ENCODE measurements at places on chromosomes 5 and 9. TPM values are rescaled to one million over a fixed set of nuclear protein-coding genes. Genes with fewer than 3 reads are reported as not detected.

RASGRF2 gene
- total RNA-seq: 21.1 TPM

QRFP gene
- total RNA-seq: not detected

DAPK1 gene
- total RNA-seq: 3.6 TPM

GRCh38 chr9:125996791-125997190 is 249.6 kb downstream of the PBX3 start:
- DNase-seq: no peak

GRCh38 chr9:33778700-33779351 is 16.5 kb upstream of the PRSS3 start:
- peak; percentile 86 for DNase-seq

DNA sequence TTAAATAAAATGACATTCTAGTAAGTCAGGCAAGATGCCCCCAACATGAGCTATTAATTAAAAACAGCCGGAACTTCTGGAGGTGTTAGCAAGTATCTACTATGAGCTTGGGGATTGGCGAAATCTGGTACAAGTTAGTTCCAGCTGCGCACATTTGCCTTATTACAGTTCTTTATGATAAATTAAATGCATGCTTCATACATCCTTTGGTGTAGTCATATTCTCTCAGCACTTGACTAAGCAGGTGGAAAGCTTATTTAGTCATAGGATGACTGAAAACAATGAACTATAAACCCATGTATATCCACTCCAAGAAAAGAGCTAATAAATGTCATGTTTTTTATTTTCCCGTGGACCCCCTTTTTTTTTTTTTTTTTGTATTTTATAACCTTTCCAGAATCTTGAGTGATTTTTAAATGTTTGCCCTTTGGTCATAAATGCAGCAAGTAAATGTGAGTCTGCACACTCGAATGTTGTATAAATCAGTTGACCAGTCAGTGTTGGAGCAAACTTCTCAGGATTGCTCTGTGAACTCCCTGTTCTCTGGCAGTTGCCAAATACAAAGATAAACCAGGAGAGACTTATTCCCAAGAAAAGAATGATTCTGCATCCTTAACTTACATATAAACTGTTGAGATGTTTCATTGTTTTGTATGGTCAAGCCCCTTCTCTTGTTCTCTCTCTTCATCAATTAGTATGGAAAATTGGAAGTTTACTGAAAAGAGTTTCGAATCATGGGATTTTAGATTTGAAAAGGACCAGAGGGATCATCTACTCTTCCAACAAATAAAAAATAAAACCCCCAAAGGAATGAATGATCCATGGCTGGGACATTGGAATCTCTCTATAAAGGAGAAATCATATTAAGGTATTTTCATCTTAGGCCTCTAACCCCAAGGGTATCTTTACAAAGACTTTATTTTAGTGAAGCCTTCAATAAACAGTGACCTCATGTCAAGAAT is 38.3 kb downstream of the PIK3R1 start:
- DNase-seq: no peak
